Ureter (tissue), 1 donor: ENCODE measurements at places on chromosomes 7 and 10.

- DNase-seq: no peak
Observed at GRCh38 chr7:133155146-133155545, 73.3 kb upstream of the CHCHD3 start.

DNA sequence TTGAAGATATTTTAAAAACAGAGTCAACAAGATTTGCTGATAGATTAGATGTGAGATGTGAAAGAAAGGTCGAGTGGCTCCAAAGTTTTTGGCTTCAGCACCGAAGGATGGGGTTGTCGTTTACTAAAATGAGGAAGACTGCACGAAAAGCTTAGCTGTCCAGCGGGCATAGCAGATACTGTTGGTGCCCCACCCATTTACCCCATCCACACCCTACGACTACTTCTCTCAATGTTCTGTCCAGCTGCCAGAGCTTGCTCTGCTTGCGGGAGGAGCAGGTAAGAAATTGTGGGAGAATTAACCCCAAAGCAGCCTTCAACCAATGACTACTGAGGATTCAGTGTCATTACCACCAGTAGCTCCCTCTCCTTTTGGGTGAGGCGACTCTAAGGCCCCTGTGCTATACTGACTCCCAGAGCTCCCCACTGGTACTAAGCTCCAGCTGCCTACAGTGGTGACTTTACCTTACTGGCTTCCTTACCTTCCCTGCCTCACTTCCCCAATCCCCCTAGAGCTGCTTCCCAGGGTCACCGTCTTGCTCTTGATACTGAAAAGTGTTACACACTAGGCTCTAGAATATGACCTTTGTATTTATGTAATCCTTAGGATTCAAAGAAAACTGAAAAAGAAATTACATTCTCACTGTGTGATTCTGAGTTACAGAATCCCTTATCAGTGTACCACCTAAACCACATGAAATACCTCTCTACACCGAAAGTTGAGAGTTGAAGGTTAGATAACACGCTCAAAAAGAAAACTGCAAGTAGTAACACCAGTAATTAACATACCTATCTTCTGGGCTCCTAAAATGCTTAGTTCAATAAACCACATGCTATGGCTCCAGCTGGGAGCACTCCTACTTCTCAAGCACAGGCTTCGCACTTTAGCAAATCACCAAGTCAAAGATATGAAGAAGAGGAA, 22.3 kb downstream of the CACUL1 start:
- no peak for DNase-seq

DNA sequence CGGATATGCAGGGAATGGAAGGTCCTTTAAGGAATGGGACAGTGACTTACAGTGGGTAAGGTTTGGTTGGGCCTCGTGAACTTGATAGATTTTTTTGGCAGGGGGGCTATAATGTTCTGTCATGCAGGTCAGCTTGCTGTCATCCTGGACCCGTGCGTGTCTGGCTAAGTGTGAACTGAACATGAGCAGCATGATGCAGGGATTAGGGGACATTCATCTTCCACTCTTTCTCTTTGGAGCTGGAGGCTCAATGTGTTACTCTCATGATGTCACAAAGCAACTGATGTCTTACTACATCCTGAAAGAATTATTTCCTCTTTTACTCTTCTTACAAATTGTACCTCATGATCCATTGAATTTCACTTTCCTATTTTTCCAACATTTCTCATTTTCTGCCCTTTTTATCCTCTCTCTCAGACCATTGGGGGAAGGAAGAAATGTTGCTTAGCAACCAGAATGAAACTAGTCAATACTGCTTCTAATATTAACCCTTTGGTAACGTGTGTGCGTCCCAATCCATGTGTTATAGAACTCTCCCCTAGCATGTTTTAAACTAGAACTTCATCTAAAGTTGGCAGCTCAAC, 549.1 kb downstream of the LRMDA start:
- DNase-seq: no peak

- no peak for DNase-seq
Observed at GRCh38 chr10:69952821-69953221, 99.8 kb upstream of the MACROH2A2 start.

DNA sequence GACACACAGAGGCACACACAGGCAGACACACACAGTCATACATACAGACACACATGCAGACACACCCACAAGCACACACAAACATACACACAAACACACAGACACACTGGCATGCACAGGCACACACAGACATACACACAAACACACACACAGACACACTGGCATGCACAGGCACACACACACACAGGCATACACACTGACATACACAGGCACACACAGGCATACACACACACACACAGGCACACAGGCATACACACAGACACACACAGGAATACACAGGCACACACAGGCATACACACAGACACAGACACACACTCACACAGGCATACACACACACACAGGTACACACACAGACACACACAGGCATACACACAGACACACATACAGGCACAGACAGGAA, 340.7 kb upstream of the VSTM2A start:
- DNase-seq: no peak
